ENCODE measurements at places on chromosomes 16 and 17.

GRCh38 chr16:52280086-52280485 is 266.9 kb downstream of the TOX3 start:
- no peak for DNase-seq

GRCh38 chr16:19809693-19810092 is 75.0 kb downstream of the GPRC5B start:
- DNase-seq, result no peak

- DNase-seq, result no peak
Observed at GRCh38 chr16:20799599-20799998, 6.7 kb downstream of the ERI2 start.

DNA sequence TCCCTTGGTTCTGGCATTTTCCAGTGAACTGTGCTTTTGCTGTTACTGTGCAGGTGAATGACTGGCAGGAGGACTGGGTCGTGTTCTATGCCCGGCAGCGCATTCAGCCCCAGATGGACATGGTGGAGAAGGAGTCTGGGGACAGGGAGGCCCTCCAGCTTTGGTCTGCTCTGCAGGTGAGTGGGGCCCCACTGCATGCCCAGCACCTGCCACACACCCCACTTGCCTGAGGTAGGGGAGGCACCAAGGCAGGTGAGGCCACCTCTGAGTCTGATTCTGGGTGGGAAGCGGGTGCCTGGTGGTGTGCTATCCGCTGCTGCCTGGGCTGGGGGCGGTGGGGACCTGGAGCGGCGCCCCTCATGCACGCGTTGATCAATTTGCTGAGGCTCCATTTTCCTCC is 9.0 kb upstream of the FN3K start:
- DNase-seq, result no peak

GRCh38 chr16:54690306-54690705 is 240.4 kb upstream of the IRX5 start:
- DNase-seq, result no peak

- no peak for DNase-seq
Observed at GRCh38 chr17:69757688-69758430, 317.2 kb upstream of the KCNJ16 start.

GRCh38 chr16:79950932-79951719 is 350.6 kb upstream of the MAF start:
- DNase-seq, result no peak

- no peak for DNase-seq
Observed at GRCh38 chr17:69796078-69796477, 278.9 kb upstream of the KCNJ16 start.

- no peak for DNase-seq
Observed at GRCh38 chr16:85615014-85615851, 2.1 kb downstream of the GSE1 start.

GRCh38 chr17:4610656-4611055 is 26.3 kb downstream of the SMTNL2 start:
- no peak for DNase-seq
